ENCODE measurements at places on chromosomes 5 and 9. TPM values are rescaled to one million over a fixed set of nuclear protein-coding genes. Genes with fewer than 3 reads are reported as not detected.

ZNF189 gene
- total RNA-seq: 6.1 TPM

PKN3 gene
- total RNA-seq: 6.0 TPM

- peak within 1 kb of the TSS; percentile 54 for H3K4me3 ChIP-seq
- H3K36me3 ChIP-seq: no peaks in the 10 kb centered on the region
- H3K4me1 ChIP-seq: peaks cover 29% of the 10 kb centered on the region
- peaks cover 43% of the 10 kb centered on the region for H3K27me3 ChIP-seq
These were observed at the start of gene PAPPA for GRCh38 chr9:116153765-116154333. Gene PAPPA (plus strand): TSS chr9:116153791. CDS start chr9:116154173, 382 bp downstream.

- DNase-seq: no peak
- no peaks in the 10 kb centered on the region for H3K4me1 ChIP-seq
- H3K36me3 ChIP-seq: no peaks in the 10 kb centered on the region
- H3K27ac ChIP-seq: no peak overlapping the region
- H3K4me3 ChIP-seq: no peak overlapping the region
- no peaks in the 10 kb centered on the region for H3K27me3 ChIP-seq
These were observed 176.8 kb downstream of the ISOC1 start for GRCh38 chr5:129271308-129271707.

GRCh38 chr9:97807681-97808080, 45.3 kb upstream of the FOXE1 start:
- peaks cover 12% of the 10 kb centered on the region for H3K4me1 ChIP-seq
- H3K4me3 ChIP-seq: no peak overlapping the region
- H3K27ac ChIP-seq: no peak overlapping the region
- no peak for DNase-seq
- H3K36me3 ChIP-seq: no peaks in the 10 kb centered on the region

GRCh38 chr5:311963-312362, 9.6 kb upstream of the AHRR start:
- H3K4me3 ChIP-seq: no peak overlapping the region
- H3K36me3 ChIP-seq: peaks cover 75% of the 10 kb centered on the region
- DNase-seq: peak; percentile 40
- H3K4me1 ChIP-seq: no peaks in the 10 kb centered on the region
- no peak overlapping the region for H3K27ac ChIP-seq
- no peaks in the 10 kb centered on the region for H3K27me3 ChIP-seq

DNA sequence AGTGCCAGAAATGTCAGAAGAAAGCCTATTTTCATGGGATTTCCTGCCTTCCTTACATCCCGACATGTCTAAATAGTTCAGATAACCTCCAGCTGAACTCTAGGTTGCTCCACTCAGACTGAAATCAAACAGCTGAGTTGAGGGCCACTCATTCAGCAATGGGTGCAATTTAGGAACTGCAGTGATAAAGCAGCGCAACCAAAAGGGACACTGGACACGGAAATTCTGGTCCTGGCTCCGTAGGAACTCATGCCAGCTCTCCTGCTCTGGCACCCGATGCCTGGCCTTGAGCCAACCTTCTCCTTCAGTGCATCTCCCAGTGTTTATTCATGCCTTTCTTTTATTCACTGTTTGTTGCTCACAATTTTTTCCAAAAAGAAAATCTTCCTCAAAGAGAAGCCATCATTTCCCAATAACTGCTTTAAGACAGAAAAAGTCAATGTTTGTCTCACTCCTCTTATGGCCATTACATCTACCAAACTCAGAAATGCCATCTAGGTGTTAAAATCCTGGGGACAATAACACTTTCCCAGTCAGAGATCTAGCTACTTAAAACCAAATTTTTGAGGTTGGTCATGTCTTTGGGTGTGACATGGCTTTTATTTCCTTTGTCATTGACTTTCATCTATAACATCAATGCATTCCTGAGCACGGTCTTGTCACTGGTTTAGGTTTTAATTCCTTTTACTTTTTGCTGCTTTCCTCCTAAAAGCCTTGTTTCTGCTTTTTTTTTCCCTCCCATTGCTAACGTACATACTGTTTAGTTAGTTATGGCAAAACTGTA, 126.9 kb downstream of the PDE4D start:
- H3K4me1 ChIP-seq: peaks cover 28% of the 10 kb centered on the region
- no peaks in the 10 kb centered on the region for H3K27me3 ChIP-seq
- no peak overlapping the region for H3K27ac ChIP-seq
- peak overlapping the region; percentile 15 for H3K4me3 ChIP-seq

- no peaks in the 10 kb centered on the region for H3K4me1 ChIP-seq
- DNase-seq: no peak
- H3K36me3 ChIP-seq: no peaks in the 10 kb centered on the region
- no peak overlapping the region for H3K27ac ChIP-seq
- no peak overlapping the region for H3K4me3 ChIP-seq
These were observed 57.1 kb downstream of the SUB1 start for GRCh38 chr5:32642276-32643002.

All from suprapubic skin (tissue), 4 donors.